ENCODE measurements at places on chromosomes 16 and 17.

GRCh38 chr16:85550953-85551924, 61.9 kb upstream of the GSE1 start:
- DNase-seq: no peak

DNA sequence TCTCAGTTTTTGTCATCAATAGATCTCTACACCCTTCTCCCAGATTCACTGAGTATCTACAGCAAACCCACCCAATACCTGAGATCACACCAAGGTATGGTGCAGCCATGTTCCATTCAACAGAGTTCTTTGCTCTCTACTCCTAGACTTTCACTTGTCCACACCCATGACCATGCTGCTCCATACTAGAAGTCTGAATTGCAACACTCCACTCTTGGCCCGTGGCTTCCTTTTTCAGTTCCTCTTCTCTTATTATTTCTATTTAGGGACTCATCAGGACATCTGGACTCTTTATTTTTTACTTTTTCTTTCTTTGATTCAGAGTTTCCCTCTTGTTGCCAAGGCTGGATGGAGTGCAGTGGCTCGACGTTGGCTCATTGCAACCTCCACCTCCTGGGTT, 37.1 kb downstream of the YWHAE start:
- DNase-seq: no peak

DNA sequence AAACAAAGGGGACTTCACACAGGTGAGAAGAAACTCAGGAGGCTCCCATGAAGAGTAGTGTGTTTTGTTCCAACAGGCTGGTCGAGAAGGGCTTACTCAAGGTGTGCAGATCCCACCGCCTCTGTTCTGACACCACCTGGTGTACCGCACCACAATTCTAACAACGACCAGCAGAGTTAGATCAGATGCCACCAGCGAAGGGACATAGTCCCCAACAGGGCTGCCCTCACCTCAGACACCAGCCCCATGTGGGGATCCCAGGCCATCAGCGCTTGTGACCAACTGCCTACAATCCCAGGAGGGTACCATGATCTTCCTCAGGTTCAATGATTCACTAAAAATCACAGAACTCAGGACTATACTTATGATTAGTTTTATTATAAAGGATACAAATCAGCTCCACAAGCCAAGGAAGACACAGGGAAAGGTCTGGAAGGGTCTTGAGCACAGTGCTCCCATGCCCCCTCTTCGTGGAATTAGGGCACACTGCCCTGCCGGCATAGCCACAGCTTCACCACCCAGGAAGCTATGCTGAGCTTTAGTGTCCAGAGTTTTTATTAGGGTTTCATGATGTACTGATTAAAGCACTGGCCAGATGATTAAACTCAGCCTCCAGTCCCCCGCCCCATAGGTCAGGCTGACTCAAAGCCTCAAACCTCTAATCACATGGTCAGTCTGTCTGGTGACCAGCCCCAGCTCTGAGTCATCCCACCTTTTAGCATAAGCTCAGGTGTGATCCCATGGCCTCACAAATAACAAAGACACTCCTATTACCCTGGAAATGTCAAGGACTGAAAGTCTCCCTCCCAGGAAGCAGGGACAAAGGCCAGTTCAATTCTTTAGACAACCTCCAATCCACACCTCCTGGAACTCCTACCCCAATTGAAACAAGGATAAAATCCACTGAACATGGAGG, 26.0 kb downstream of the TRIM25 start:
- no peak for DNase-seq

- peak; percentile 8 for DNase-seq
These were observed 14.0 kb downstream of the UBALD2 start for GRCh38 chr17:76278952-76279741.

GRCh38 chr16:63497408-63497807, 1461.2 kb upstream of the CDH8 start:
- DNase-seq: no peak

DNA sequence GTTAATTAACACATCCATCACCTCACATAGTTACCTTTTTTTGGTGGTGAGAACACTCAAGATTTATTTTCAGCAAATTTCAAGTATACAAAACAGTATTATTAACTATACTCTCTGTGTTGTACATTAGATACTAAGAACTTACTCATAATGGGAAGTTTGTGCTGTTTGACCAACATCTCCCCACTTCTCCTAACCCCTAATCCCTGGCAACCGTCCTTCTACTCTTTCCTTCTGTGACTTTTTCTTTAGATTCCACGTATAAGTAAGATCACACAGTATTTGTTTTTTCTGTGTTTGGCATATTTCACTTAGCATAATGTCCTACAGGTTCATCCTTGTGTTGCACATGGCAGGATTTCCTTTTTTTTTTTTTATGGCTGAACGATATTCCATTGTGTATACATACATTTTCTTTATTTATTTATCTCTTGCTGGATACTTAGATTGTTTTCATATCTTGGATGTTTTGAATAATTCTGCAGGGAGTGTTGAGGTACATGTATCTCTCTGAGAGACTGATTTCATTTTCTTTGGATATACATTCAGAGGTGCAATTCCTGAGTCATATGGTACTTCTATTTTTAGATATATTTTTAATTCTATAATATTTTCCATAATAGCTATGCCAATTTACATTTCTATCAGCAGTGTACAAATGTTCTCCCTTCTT, 19.0 kb downstream of the PPM1D start:
- no peak for DNase-seq

GRCh38 chr17:65987988-65988387, 203.9 kb downstream of the CEP112 start:
- DNase-seq: no peak

- DNase-seq: no peak
These were observed 240.9 kb upstream of the SALL1 start for GRCh38 chr16:51391798-51392511.

GRCh38 chr17:46151762-46152161, 41.5 kb downstream of the KANSL1 start:
- no peak for DNase-seq

GRCh38 chr16:6428861-6429260, 903.8 kb upstream of the RBFOX1 start:
- no peak for DNase-seq

DNA sequence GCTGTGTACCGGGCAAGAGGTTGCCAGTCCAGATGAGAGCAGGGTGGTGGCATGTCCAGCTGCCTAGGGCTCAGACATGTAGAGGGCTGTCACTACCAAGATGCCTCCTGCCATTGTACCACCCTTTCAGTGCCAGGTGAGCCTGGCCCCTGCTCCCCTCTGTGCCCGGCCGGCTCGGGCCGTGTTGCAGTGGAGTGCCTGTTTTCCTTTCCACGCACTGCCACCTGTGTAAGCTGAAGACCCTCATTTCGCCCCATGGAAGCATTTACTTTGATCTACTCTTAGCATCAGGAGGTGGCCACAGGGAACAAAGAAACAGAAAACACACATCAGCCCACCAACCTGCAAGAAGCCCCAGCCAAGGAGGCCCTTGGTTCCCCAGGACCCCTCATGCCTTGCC, 4.6 kb upstream of the RBFOX3 start:
- no peak for DNase-seq

DNA sequence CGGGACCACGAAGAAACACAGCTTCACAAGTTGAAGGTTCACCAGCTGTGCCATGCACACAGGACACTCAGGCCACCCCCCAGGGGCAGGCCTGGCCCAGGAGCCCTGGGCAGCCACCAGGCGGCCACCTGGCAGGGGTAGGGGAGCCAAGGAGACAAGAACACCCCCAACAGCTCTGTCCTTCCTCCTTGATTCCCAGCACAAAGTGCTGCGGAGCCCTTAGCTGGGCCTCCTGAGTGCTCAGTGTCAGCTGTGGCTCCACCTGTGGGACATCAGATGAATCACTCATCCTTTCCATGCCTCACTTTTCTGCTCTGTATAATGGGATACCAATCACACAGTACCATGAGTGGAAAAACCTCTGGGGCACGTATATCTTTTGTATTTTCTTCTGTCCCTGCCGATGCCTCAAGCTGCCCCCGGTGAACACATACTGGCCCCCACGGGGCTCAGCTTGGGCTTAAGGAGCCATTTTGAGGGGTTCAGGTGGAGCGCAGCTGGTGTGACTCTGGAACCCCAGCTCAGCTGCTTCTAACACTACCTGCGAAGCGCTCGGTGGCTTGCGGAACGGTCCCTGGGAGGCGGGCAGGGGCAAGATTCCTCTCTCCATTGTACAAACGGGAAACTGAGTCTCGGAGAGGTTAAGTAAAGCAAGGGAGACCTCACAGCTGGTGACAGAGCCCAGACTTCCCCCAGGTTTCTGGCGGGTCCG, 12.0 kb downstream of the GALK1 start:
- no peak for DNase-seq

- DNase-seq: no peak
These were observed 4.7 kb downstream of the PLEKHG4 start for GRCh38 chr16:67283826-67284555.

GRCh38 chr17:79912552-79913330, 73.5 kb upstream of the CBX4 start:
- DNase-seq: no peak

DNA sequence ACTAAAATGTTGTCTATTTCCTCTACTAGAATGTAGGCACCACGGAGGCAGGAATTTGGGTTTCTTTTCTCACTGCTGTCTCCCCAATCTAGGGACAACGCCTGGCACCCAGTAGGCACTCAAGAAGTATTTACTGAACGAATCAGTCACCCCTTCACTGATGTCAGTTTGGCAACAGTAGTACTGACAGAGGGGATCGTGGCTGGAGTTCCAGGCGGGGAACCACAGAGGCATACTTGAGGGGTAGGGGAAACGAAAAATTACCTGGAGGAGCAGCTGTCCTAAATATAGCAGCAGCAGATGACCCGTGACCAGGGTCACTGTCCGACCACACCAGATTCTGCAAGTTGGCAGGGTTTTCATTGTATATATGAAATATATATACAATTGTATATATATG, 33.3 kb downstream of the TRIM25 start:
- DNase-seq: no peak

GRCh38 chr17:44159519-44160210, 10.8 kb upstream of the ASB16 start:
- DNase-seq: no peak

DNA sequence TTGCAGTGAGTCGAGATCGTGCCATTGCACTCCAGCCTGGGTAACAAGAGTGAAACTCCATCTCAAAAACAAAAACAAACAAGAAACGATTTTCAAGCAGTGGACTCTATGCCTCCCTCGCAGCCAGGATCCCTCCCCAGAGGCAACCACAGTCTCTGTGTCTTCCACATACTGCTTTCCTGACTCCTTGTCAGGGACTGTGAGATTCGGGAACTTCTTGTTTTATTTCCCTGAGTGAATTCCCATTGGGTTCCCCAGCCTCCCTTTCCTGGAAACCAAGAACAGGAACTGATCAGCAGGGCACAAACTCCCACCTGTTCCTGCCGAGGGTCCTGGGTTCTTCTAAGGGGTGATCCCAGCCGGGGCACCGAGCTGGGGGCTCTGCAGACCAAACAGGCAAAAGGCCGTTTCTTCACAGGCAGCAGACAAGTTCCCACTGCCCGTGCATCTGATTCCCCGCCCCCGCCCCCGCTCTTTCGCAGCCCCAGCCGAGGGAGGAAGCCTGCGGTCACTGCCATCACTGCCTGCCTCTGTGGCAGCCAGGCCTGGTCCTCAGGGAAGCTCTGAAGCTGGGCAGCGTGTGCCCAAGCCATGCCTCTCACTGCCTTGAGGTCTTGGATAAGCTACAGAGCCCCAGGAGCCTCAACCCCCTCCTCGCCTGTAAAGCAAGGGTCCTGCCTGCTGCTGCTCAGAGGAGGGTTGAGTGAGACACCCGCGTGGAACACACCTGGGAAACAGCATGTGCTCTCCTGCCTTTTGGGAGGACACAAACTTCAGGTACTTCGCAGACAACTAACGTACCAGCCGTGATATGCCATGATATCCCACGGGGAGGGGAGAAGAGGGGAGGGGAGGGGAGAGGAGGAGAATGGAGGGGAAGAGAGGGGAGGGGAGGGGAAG, 5.5 kb upstream of the PIEZO1 start:
- DNase-seq: no peak

DNA sequence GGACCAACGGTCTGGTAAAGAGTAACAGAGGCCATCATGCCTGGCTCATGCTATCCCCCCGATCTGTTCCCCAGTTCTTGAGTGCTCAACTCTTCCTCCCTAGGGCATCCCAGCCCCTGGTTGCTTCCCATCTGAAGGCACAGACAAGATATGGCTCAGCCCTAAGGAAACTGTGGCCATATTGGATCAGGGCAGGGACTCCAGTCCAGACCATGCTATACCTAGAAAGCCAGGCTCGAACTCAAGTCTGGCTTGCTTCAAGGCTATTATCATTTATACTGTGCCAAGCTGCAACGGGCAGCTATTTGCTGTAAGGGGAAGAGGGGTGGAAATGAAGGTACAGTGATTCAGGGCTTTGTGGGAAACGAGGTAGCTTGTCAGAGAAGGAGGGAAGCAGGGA, 2.8 kb downstream of the UBTF start:
- DNase-seq: no peak

Measured in SK-N-MC (cell line).